ENCODE measurements at places on chromosomes 2 and 18.

- no peak for DNase-seq
Measured at GRCh38 chr18:59851784-59852399, 47.9 kb upstream of the PMAIP1 start.

DNA sequence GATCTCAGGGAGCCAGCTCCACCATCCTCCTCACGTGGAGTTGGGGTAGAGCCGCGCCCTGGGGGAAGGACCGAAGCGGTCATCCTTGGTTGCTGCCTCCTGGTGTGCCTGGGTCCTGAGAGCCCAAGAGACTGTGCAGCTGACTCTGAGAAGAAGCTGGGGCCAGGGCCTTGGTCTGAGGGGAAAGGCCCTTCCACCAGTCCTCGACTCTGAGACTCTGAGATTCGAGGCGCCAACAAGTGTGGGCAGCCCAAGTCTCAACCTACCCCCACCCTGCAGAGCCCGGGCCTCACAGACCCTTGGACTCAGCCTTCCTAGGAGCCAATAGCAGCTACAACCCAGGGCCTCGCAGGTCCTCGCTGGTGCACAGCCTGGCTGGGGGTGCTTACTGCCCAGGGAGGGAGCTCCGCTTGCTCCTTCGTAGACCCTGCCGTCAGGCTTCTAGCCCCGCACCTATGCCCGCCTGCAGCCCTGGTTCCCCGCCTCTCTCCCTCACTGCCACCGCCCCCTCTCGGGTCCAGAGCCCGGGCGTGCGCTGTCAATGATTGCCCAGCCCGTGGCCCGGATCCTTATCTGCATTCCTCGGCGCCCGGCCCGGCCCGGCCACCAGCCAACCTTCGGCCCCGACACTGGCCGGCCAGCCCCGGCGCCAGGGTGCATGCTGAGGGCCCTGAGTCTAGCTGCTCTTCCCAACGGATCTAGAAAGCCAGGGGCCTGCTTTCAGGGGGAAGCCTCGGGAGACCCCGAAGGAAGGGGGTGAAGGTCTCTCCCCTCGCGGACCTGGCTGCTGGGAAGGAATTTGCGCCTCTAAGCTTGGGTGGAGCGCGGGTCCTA lies 2.0 kb downstream of the IHH start:
- no peak for DNase-seq

GRCh38 chr2:159074605-159075004 lies 106.2 kb downstream of the TANC1 start:
- no peak for DNase-seq

DNA sequence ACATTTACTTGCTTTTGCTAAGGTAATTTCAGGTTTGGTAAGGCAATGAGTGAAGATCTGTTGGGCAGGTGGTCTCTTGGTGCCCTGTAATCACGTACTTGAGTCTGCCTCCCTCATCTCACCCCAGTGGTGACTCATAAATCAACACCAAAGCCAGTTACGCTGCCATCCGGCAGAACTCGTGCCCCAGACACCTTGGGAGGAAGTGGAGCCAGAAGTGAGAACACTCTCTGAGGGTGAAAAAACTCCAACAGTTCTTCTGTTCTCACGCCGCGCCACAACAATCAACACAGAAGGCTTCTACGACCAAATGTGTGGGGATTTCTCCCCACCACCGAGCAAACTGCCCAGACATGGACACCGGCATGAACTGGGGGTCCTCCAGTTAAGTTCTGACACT lies 206.2 kb downstream of the ARL4C start:
- DNase-seq: peak; percentile 76

GRCh38 chr2:104430359-104430740 lies 423.6 kb upstream of the POU3F3 start:
- DNase-seq: no peak

- DNase-seq: no peak
Measured at GRCh38 chr18:26386002-26386401, 159.8 kb downstream of the TAF4B start.

- no peak for DNase-seq
Measured at GRCh38 chr2:111122631-111123421, 2.1 kb downstream of the BCL2L11 start.

- DNase-seq: peak; percentile 11
Measured at GRCh38 chr2:151637271-151637781, 97.0 kb downstream of the NEB start.

DNA sequence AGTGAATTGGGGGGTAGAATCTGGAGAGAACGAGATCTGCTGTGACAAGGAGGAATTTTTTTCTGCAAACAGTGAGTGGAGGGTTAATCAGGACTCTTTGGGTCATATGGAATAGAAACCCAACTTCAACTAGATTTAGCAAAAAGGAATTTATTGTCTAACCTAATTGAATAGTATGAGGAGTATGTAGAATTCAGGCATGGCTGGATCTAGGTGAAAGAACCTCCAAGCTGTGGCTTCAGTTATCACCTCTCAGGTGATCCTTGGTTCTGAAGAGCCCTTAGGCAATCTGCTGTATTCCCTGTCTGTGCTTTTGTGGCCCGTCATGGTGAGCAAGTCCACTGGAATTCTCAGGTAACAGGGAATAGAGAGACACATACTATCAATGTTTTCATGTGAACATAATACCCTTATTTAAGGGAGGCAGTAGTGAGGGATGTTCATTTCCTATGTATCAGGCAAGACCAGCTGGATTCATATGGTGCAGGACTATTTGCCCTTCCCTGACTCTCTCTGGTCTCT lies 164.7 kb downstream of the ALPK2 start:
- DNase-seq: no peak

- DNase-seq: no peak
Measured at GRCh38 chr2:67320861-67321587, 76.1 kb upstream of the ETAA1 start.

GRCh38 chr2:143934626-143935481 lies 585.1 kb downstream of the ZEB2 start:
- no peak for DNase-seq

GRCh38 chr2:16326711-16327300 lies 338.8 kb downstream of the CYRIA start:
- DNase-seq: no peak

DNA sequence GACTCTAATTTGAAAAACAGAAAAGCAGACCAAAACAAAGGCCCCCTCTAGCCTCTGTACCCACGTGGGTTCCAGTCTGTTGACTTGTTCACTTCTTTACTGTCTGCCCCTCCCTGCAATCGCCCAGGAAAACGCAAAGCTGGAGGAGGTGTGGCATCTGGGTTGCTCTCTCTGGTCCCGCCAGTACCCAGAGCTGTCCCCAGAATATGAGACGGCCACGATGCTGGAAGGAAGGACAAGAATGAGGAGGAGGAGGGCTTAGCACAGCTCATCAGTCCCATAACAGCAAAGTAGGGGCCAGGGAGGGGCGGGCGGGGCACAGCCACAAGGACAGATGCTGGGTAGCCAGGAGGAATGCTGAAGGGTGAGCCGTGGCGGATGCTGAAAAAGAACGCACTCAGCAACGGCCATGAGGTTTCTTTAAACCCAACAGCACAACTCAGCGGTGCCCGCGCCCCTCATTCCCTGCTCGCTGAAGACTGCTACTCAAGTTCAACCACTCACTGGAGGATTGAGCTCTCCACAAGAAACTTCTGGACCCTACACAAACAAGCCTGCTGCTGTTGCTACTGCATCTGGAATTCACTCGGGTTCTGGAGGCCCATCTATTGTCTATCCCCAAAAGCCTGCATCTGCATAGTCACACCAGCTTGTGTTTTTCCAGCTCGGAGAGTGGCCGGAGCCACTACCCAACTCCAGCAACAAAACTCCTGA lies 187.7 kb downstream of the HDAC4 start:
- no peak for DNase-seq

GRCh38 chr2:1305342-1306013 lies 107.8 kb upstream of the TPO start:
- no peak for DNase-seq

DNA sequence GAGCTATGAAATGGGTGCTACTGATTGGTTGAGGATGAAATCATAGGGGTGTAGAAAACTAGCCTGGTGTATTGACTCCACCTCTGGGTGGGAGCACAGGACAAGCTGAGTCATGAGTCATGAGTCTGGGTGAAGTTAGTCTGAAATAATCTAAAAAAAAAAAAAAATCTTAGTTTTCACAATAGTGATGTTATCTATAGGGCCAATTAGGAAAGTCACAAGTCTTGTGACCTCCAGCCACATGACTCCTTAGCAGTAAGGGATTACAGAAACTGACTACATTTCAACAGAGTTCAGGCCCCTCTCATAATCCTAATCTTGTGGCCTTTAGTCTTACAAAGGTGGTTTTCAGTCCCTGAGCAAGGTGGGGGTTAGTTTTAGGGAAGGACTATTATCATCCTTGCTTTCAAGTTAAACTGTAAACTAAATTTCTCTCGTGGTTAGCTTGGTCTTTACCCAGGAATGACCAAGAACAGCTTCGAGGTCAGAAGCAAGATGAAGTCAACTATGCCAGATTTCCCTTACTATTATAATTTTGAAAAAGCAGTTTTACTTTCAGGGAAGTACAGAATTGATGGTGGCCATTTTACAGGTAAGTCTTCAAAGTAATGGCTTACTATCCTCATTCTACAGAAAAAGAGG lies 338.0 kb upstream of the GYPC start:
- no peak for DNase-seq

GRCh38 chr2:62234755-62235655 lies 39.1 kb downstream of the B3GNT2 start:
- no peak for DNase-seq

- DNase-seq: no peak
Measured at GRCh38 chr18:79890674-79891073, 60.8 kb downstream of the SLC66A2 start.

- DNase-seq: no peak
Measured at GRCh38 chr18:39846265-39846664, 2108.8 kb upstream of the PIK3C3 start.

DNA sequence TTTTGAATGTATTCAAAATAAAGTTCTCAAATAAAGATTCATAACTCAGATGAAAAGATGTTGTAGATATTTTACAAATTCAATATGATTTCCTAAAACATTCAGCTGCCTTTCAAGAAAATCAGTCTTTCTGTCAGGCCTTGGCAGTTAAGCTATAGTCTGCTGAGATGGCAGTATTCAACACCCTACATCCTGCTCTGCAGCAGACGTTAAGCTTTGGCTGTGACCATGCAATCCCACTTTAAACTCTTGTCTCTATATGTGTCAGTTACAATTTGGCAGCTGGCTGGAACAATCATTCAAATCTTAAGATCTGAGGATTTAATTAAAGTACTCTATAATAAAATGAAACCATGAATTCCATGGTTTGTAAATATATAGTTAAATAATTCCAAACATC lies 567.3 kb upstream of the ZNF804A start:
- no peak for DNase-seq

DNA sequence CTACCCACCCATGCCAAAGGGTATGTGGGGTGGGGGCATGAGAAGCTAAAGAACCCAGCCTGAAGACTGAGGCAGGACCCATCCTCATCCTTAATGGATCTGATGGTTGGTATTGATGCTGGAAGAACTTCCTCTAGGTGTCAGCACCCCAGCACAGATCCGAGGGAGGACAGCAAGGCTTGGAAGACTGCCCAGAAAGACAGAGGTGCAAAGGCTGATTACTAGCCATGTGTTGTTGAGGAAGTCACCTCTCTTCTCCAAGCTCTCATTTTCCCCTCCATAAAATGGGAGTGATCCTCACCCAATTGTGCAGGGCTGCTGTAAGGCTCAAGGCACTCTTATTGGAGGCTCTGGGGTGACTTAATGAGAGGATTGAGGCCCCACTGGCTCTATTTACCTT lies 256.5 kb downstream of the CELF4 start:
- DNase-seq: no peak

- DNase-seq: no peak
Measured at GRCh38 chr2:217367464-217367863, 507.6 kb upstream of the TNP1 start.

GRCh38 chr2:30611583-30611982 lies 164.5 kb downstream of the LCLAT1 start:
- DNase-seq: no peak

GRCh38 chr2:69163109-69163508 lies 150.1 kb downstream of the ANTXR1 start:
- DNase-seq: peak; percentile 53

GRCh38 chr18:24396082-24396633 lies 1.5 kb downstream of the OSBPL1A start:
- DNase-seq: no peak

DNA sequence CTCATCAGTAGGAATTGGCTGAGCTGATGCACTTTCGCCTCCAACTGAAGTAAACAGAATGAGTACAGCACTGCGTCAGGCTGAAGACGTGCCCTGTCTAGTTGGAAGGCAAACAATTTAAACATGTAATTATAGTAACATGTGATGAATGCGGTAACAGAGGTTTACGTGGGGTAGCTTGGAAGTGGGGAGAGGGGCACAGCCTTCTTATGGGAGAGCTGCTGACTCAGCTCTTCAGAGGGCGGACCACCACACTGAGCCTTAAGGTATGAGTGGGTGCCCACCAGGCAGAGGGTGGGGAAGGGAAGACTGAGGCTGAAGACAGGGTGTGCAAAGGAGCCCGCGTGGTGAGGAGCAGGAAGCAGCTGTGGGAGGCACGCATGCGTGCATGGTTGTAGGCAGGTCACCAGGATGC lies 6.2 kb upstream of the EHD3 start:
- DNase-seq: no peak

GRCh38 chr18:49886891-49887764 lies 73.8 kb upstream of the ACAA2 start:
- DNase-seq: no peak

DNA sequence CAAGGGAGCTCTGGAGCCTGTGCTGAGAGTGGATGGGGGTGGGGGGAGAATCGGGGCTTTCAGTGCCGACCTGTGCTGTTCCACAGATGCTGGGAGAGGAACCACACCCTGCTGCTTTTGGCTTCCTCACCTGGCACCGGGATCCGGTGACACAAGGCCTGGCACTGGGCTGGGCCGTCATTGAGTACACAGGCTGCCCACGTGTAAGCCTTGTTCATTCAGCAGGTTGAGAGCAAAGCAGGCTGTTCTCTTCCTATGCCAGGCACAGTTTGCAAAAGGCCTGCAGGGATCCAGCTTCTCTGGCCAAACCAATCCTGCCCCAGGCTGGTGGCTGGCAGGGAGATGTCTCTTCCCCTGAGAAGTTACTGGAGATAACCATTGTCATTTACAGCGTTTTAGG lies 17.1 kb downstream of the TRIB2 start:
- no peak for DNase-seq

DNA sequence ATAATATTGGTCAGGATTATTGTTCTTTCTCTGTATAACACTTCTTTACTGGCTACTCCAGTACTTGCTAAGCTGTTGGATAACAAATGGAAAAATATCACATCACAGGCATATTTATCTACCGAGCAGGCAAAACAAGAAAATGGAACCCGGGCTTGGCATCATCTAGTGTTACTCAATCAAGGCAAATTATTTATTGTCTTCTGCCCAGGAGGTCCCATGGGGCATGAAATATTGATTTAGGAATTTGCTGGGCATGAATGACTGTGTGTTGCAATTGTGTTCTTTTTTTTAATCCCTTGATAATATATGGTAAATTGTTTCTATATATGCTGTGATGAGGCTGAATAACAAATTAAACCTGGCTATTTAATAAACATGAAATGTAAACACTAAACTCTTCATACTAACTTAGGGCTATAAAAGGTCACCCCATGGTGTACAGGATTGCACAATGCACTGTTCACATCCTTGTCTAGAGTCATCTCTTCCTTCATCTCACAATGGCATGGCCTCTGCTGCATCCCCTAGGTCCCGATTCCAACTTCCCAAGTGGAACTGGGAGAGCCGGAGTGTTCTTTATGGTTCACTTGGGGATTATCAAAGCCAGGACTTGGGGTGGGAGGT lies 2.2 kb upstream of the PARD3B start:
- DNase-seq: no peak

- DNase-seq: no peak
Measured at GRCh38 chr2:13545320-13545719, 828.6 kb downstream of the TRIB2 start.

Data from GM12878 (cell line).